ENCODE measurements at places on chromosomes 7 and 10.

GRCh38 chr10:2681891-2682290 lies 385.5 kb upstream of the PFKP start:
- DNase-seq: no peak

- DNase-seq: no peak
Measured at GRCh38 chr10:7306147-7306546, 104.7 kb downstream of the SFMBT2 start.

DNA sequence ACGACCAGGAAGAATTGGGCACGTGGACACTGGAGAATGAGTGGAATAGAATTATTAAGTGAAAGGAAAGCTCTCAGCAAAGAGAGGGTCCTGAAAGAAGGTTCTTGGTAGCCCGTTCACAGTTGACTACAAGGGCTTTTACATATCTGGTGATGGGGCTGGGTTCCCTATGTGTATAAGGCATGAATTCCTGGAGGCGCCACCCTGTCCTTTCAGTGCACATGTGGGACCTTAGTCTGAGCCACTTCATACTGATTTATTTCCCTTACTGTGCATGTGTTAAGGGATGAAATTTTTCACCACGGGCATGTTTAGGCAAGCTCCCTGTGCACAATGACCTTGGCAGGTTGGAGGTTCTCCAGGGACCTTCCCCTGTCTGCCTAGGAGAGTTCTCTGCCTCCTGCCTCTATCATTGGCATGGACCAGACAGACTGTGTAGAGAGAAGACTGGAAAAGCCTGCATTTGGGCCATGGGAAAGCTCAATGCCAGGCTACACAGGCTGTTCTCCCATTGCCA lies 145.9 kb upstream of the ITGB1 start:
- no peak for DNase-seq

GRCh38 chr7:92221766-92222165 lies 23.9 kb downstream of the KRIT1 start:
- DNase-seq: no peak

- DNase-seq: no peak
Measured at GRCh38 chr7:131008840-131009711, 275.1 kb upstream of the KLF14 start.

- DNase-seq: no peak
Measured at GRCh38 chr7:73918926-73919693, 58.2 kb downstream of the TMEM270 start.

GRCh38 chr7:107499731-107500130 lies 29.9 kb downstream of the GPR22 start:
- DNase-seq: no peak

DNA sequence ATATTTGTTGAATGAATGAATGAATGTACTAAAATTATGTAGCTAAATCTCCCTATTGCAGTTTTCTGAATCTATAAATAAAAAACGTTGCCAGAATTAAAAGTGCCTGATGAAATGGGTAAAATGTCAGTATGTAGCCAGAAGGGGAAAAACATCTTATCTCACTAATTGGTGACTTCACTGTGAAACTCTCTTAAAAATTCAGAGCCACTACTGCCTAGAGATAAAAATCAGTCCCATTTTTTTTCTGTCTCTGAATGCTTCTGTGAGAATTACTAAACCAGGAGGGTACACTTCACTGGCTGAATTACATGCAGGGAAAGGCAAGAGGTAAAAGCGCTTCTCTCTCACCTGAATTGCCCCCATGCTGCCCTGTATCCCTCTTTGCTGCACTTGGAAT lies 69.6 kb upstream of the HPS1 start:
- DNase-seq: no peak

- DNase-seq: no peak
Measured at GRCh38 chr7:86773309-86773708, 129.6 kb downstream of the GRM3 start.

GRCh38 chr7:94190599-94191061 lies 186.5 kb upstream of the BET1 start:
- DNase-seq: no peak

GRCh38 chr10:80196270-80196949 lies 8.9 kb downstream of the ANXA11 start:
- DNase-seq: no peak

DNA sequence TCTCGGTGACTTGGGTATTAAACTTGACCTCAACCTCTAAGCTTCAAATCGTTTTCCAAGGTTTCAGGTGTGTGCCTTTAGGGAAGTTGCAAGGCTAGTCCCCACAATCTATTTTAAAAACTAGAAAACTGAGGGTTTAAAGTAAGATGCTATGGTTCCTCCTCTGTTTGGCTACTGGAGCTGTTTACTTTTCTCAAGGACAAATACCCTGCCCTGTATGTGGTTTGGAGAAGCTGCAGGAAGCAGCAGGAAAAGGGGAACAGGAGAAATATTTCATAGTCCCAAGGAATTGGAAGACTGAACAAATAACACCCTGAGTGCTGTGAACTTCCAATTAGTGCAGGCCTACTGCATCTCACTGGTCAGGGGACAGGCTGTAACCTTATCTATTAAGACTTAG lies 135.9 kb downstream of the NRP1 start:
- no peak for DNase-seq

- no peak for DNase-seq
Measured at GRCh38 chr10:117412469-117413010, 37.3 kb upstream of the PDZD8 start.

DNA sequence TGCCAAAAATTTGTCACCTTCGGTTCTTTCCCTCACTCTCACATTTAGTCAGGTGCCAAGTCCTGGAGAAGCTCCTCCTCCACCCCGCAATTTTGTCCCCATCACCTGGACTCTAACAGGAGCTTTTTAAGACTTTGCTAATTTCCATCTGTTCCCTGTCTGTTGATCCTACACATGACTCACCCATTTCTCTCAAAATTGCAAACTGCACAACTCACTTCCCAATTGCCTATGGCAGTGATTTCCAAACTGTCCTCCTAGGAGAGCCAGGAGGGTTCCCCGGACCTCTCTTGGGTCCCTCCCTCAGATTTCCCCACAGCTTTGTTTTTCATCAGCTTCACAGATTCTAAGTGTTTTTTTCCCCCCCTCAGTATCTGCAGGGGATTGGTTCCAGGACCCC lies 120.3 kb downstream of the WNT2 start:
- DNase-seq: no peak

DNA sequence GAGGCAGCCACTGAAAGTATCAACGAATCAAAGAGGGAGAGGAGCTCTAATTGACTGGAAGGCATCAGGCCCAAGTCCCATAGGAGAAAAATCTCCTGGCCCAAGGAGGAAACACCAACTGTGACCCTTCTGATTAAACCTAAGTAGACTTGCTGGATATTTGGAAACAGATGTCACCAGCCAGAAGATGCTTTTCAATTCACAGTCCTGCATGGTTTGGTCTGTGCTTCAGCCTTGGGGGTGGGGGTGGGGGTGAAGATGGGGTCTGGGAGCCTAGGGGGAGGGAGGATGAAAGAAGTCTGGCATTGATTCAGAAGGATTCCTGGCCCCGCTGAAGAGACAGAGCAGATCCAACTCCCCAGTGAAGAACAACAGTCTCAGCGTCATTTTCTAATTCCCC lies 623.7 kb downstream of the PARD3 start:
- DNase-seq: no peak

DNA sequence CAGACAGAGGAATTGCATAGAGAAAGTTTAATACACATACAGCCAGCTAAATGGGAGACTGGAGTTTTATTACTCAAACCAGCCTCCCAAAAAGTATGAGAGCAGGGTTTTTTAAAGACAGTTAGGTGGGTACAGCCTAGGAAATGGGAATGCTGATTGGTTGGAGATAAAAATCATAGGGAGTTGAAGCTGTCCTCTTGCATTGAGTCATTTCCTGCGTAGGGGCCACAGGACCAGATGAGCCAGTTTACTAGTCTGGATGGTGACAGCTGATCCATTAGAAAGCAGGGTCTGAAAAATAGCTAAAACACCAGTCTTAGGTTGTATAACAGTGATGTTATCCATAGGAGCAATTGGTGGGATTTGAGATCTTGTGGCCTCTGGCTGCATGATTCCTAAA lies 76.1 kb upstream of the POM121L12 start:
- no peak for DNase-seq

GRCh38 chr7:33463131-33463530 lies 333.8 kb downstream of the BBS9 start:
- DNase-seq: no peak

- no peak for DNase-seq
Measured at GRCh38 chr10:96292971-96293920, 11.0 kb upstream of the DNTT start.

DNA sequence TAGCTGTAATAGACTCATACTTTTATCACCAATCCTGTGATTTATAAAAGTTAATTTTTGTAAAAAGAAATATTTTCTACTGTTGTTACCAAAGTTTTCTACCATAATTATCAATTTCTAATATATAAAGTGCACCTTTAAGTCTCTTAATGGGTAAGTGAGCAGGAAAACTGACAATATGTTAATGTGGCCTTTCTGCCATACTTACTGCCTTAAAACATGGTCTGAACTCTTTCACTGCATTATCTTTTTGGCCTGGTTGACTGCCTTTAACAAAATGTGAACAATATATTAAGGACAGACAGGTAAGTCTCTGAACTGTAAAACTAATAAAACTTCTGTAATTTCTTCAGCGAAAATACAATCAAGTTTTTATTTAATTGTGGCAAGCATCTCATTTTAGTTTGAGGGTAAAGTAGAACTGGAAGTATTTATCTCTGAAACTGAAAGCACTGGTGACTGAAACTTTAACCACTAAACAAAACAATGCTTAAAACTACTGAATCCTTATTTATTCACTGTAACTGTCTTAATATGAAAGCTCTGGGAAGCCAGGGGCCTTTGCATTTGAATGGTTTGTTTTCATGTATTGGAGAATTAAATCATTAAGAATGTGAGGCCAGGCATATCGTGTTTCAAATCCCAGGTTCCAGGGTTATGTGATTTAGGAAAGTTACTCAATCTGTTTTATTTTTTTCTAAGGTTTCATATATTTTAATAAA lies 948.8 kb upstream of the POT1 start:
- no peak for DNase-seq

DNA sequence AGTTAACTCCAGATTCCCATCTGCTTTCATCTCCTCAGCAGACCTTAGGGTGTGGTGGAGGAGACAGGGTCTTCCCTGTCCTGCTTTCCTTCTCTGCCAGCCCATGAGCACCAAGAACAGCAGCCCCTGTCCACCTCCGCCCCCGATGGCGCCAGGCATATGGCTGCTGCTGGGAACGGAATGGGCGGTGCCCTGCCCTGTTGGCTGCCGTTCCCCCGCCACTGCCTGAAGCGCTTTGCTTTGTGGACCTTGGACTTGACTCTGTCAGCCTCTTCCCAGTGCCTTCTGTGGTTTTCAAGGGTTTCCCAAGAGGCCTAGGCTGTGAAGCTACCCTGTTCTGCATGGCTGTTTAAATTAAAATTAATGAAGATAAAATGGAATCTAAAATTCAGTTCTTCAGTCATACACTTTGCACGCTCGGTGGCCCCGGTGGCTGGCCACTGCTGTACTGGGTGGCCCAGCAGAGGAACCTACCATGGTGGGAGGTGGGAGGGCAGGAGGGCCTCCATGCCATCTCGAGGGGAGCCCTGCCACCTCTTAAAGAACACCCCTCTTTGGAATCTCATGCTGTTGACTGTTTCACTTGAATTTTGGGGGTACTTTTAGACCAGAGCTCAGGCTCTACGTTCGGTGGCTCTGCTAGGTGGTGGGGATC lies 78.7 kb downstream of the NKX6-2 start:
- no peak for DNase-seq

DNA sequence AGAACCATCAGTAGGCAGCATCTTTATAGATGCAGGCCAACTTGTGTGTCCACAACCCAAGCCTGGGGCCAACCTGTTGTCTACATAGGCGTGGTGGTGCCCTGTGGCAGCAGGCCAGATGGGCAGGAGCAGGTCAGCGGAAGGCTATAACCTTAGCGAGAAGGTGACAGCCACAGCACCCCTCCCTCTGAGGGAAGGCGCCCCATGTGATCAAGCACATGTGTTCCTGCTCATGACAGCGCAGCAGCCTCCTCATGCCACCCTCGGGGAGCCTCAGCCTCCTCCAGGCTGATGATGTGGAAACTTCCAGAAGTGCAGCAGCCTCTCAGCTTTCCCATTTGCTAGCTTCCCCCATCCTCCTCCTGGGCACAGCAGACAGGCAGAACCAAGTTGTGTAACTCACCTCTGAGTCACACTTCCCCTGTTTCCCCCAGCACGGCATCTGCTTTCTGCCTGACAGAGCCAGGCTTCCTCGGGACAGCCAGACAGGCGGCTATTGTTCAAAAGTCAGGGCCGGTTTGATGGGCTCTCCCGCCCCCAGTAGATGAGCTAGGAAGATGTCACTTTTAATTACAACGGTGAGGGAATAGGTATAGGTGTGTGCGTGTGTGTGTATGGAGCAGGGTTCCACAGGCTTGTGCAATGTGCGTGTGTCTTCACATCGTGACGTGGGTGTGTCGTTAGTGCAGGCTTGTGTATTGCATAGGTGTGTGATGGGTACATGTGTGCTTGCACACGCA lies 312.0 kb upstream of the ZMIZ1 start:
- no peak for DNase-seq

GRCh38 chr10:60663850-60664249 lies 114.4 kb upstream of the CDK1 start:
- DNase-seq: no peak

DNA sequence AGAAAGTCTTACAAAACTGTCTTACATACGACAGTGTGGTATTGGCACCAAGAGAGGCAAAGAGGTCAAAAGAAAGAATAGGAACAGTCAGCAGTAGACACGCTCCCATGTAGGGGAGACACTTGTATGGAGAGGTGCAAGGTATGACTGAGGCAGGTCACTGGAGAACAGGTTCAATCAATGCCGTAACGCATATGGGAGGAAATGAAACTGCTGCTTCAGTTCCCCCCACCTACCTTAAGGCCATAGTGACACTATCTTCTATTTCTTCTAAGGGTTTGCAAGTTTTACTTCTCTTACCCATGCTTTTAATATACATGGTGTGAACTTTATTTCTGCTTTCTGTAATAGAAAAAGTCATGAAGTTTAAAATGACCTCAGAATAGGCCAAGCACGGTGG lies 5.5 kb upstream of the PITRM1 start:
- no peak for DNase-seq

GRCh38 chr10:127919418-127920271 lies 12.7 kb downstream of the PTPRE start:
- no peak for DNase-seq

DNA sequence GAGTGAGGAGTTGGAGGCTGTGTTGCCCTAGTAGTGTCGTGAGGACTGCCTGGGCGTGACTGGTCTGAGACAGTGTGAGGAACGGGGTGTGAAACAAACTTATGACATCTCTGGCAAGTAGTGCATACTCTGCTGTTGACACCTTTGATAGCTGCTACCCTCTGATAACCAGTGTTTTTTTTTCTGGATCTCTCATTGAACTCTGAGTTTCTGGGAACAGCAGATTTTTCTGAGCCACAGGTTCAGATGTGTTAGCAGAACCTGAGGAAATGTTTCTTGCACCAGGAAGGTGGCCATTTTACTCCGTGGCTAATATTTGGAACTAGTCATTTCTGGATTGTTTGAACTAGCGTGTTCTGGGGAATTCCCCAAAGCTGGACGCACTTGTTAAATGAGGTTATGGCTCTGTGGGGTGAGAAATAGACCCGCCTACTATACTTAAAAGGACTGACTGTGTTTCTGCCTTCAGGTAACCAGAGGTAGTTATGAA lies 52.9 kb downstream of the AUTS2 start:
- no peak for DNase-seq

- no peak for DNase-seq
Measured at GRCh38 chr10:24360282-24361127, 151.6 kb downstream of the KIAA1217 start.

GRCh38 chr7:135445690-135446089 lies 64.2 kb downstream of the CNOT4 start:
- DNase-seq: no peak

- DNase-seq: no peak
Measured at GRCh38 chr10:110610308-110610774, 33.8 kb upstream of the RBM20 start.
